ENCODE measurements at places on chromosomes 2 and 18.

DNA sequence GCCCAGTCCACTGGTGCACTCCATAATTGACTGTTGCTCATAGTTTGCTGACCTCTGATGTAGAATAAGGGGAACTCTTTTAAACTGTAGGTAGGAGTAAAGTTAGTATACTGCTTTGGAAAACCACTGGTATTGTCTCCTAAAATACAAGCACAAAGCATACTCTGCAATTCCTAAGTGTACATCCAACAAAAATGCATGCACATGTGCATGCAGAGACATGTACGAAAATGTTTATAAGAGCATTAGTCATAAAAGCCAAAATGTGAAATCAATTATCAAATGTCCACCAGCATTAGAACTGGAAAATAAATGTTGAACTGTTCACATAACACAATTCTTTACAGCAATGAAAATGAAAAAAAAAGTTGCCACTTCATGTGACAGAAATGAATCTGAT is 39.8 kb upstream of the DDX18 start:
- no peak for DNase-seq

GRCh38 chr2:234444893-234445292 is 52.0 kb downstream of the ARL4C start:
- no peak for DNase-seq

DNA sequence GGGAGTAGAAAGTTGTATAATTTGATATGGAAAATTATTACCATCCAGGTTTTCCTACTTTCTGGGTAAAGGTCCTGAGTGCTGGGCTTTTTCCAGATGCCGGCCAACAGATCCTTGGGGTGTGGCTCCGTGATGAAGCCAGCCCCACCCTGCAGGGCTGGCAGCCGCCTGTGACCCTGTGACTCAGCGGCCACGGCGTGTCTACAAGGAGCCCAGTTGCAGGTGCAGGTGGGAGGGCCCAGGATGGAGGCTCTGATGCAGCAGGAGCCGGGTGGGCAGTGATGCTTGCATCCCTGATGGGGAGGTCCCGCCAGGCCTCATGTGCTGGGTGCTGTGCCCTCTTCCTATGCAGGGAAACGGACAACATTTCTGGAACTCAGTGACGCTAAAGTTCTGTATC is 96.0 kb upstream of the ALKAL2 start:
- DNase-seq, result no peak

GRCh38 chr2:152594792-152595191 is 122.5 kb downstream of the PRPF40A start:
- no peak for DNase-seq

Measured in SIG-M5 (cell line).